ENCODE measurements at places on chromosomes 16 and 17. TPM values are rescaled to one million over a fixed set of nuclear protein-coding genes. Genes with fewer than 3 reads are reported as not detected.

Gene MAPK7
- 19.3 TPM for total RNA-seq

Gene TMC5
- 149 TPM for total RNA-seq

Gene MMP28
- not detected for total RNA-seq

Gene MEFV
- total RNA-seq, result not detected

Gene TBC1D3I
- 3.3 TPM for total RNA-seq

Gene CDRT15L2
- total RNA-seq, result not detected

Gene ABCA8
- total RNA-seq, result not detected

Gene HCRT
- not detected for total RNA-seq

Gene HSD17B1
- total RNA-seq, result 0.88 TPM

Gene CES1
- total RNA-seq, result 0.86 TPM

Gene CNTD1
- 0.54 TPM for total RNA-seq

Gene ATP2A3
- total RNA-seq, result 4.8 TPM

Gene PLA2G10
- 3.3 TPM for total RNA-seq

Gene LPO
- not detected for total RNA-seq

Gene MYH2
- total RNA-seq, result not detected
